ENCODE measurements at places on chromosomes 6 and 20. TPM values are rescaled to one million over a fixed set of nuclear protein-coding genes. Genes with fewer than 3 reads are reported as not detected.

Gene SYCP2
- 18.8 TPM for polyA plus RNA-seq

Gene TOP1
- 12.1 TPM for polyA plus RNA-seq

Gene ABHD16B
- polyA plus RNA-seq = 10.8 TPM

Gene LPIN3
- polyA plus RNA-seq = 9.9 TPM

Gene SEL1L2
- 9.5 TPM for polyA plus RNA-seq

Gene RSPO4
- polyA plus RNA-seq = 3.2 TPM

DNA sequence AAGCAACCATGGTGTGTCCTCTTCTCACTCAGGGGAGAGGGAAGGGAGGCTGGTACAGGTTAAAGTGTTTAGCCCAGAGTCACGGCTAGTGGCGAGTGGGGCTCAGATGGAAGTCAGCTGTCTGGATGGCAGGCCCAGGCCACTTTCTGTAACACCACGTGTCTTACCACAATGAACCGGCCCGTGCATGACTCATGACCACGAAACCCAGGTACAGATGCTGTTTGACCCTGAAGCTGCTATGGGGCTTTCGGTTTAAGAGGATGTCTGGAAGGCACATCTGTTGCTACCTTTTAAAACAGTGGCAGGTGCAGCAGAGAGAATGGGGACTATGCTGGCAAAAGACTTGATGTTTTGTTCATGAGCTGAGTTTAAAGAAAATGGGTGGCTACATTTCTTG lies 36.5 kb upstream of the MPC1 start:
- DNase-seq = no peak

DNA sequence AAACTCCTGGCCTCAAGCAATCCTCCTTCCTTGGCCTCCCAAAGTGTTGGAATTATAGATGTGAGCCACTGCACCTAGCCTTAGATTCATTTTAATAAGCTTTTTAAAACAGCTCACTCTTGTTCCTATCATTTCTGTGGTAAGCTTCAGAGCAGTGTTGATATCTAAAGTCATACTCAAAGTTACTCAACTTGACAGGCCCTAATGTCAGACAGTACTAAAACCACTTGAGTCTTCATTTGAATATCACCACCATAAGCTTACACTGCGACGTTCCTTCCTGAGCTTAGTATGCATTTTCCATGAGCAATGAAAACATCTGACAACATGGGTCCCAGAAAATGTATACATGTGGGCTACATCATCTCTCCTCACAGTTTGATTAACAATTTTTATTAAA lies 6.0 kb downstream of the FUCA2 start:
- DNase-seq = no peak

GRCh38 chr20:25310921-25311728 lies 63.2 kb downstream of the PYGB start:
- no peak for DNase-seq

DNA sequence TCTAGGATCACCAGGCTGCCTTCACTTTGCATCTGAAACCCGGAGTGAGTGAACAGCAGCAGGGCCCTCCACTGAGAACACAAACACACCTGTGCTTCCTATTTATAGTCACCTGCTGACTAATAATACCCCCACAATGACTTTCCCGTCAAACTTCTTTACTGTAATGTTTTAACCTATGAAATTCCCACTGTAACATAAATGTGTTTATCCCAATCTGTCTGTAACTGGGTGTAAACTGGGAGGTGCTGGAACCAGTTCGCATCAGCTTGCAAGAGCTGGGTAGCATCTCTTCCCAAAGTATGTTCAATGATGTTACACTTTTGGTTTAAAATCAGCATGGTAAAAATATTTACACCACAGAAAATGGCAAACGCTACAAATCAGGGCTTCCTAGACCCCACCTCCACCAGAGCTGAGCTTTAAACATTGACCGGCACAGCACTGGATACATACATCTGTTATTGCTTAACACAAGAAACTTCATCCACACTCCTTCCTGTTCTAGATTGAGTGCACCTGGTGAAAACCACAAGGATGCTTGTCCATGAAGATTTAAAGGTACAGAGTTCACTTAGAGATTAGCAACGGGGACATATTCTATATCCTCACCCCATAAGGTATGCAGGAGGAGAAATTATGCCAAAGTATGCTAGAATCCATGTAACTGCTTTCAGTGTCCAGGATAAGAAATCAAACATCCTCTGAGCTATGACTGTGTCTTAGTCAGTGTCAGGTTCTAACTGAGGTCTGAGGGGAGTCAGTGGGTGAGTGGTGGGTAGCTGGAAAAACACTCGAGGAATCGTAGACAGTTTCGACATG lies 79.0 kb downstream of the ALDH8A1 start:
- DNase-seq = no peak

GRCh38 chr6:75275067-75275466 lies 9.5 kb downstream of the TMEM30A start:
- no peak for DNase-seq

DNA sequence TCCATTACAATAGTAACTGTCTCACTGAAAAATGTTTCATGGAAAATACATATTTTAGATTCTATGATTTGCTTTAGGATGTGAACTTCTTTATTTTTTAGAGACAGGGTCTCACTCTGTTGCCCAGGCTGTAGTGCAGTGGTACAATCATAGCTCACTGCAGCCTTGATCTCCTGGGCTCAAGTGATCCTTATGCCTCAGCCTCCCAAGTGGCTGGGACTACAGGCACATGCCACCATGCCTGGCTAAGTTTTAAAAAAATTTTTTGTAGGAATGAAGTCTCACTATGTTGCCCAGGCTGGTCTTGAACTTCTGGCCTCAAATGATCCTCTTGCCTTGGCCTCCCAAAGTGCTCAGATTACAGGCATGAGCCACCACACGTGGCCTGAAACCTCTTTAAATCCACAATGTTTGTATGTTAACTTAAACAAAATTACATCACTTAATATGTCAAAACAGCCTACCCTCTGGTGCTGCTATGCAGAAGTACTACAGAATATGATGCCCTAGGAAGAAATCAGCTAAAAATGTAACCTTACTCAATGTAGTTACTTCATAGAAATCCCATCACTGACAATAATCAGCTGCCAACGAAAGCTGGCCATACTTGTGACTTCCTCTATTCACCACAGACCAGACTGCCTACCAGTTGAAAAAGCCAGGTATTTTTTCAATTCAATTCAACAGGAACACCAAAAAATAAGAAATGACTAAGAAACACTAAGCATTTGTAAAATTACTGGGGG lies 17.6 kb downstream of the EEF1A1 start:
- no peak for DNase-seq

DNA sequence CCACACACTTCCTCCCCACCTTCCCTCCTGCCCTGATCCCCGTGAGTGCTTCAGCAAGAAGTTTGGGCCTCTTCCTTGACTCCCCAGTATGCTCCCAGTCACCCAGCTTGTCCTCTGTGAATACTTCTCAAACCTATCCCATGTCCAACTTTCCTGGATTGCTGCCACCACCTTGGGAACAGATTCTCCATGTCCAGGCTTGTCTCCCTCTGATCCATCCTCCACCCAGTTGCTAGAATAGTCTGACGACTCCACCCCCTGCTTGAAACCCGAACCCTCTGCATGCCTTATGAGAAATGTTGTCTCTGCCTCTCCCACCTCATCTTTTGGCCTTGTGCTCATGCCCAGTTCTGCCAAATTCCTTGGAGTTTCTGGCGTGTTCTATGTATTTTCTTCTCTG lies 108.0 kb downstream of the PPP1R14C start:
- DNase-seq = no peak

DNA sequence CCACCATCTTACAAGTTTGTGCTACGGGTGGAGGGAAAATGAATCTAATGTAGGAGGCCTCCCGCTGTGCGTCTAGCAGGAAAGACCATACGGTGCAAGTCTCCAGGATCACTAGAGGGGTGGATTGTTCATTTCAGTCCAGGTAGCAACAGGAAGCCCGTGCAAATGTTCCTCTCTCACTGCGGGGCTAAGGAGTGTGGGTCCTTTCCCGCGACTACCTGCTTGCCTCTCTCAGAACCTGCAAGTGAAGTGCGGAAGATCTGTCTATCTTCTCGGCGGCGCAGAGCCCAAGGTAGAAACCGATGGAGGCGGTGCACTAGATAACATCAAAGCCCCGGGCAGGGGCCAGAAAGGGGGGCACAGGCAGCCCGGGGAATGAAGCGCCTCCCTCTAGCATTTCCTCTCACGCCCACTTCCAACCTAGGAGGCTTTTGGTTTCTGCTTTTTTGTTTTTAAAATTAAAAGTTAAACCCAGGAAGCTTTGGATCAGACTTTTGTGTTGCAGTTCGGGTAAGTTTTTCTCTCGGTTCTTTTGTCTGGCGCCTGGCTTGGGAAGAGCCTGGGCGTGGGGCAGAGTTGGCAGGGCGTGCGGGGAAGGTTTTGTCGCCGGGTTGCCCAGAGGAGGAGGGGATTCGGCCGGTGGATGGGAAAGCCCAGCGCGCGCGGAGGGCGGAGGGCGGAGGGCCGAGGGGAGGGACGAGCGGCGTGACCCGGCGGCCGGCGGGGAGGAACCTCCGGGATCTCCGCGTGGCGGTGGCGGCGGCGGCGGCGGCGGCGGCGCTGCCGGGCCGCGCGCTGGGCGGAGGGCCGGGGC lies 3.5 kb upstream of the HIVEP1 start:
- DNase-seq = peak; percentile 80

- DNase-seq = no peak
Measured at GRCh38 chr20:25705830-25706351, 9.2 kb upstream of the ZNF337 start.

DNA sequence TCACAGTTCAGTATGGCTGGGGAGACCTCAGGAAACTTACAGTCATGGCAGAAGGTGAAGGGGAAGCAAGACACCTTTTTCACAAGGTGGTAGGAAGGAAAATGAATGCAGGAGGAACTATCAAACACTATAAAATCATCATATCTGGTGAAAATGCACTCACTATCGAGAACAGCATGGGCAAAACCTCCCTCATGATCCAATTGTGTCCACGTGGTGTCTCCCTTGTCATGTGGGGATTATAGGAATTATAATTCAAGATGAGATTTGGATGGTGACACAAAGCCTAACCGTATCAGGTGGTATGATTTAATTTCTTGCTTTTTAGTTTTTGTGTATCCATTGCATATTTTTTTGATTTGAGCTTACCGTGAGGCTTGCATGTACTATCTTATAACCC lies 133.2 kb upstream of the SYNCRIP start:
- DNase-seq = no peak

DNA sequence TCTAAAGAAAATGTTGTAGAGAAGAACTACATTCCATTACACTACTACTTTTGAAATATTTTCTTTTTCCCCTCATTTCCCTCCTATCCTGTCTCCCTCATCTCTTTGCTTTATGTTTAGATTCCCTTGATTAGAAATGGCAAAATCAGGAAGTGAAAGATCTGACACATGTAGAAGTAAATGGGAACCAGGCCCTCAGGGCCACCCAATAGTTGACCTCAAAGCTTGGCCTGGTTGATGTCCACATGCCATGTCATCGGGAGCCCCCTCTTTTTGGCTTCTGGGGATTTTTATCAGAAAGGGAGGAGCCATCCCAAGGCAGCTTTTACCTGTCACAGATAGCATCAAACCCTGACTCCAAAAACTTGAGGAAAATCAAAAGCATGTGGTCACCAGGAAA lies 168.3 kb upstream of the ECI2 start:
- no peak for DNase-seq

DNA sequence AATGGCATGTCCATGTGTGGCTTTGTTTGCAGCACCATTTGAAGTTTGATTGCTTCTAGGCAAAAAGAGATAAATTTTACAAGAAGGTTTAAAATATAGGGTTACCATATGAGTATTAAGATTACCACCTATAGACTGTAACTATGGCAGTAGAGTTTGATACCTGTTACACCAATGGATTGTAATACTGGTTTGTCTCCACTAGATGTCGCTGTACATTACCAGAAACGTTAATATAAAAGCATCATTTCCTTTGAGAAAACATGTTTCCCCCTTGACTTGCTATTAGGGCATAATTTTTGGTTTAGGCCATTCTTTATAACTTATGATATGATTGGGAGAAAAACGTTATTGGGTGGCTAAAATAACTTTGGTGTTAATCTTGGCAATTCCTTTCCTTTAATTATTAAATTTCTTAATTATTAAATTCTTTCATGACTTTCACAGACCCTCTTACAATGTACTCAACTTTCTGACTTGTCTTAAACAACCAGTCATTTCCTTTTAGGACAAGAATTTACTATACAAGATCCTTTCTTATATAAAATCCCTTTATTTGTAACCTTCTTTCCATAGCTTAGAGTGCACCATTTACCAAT lies 42.8 kb downstream of the HLA-DPB1 start:
- DNase-seq = no peak

GRCh38 chr6:70282312-70282918 lies 20.5 kb downstream of the COL9A1 start:
- DNase-seq = no peak

GRCh38 chr20:57672164-57672563 lies 37.7 kb downstream of the PMEPA1 start:
- DNase-seq = peak; percentile 21

GRCh38 chr6:33927616-33928015 lies 123.8 kb upstream of the MLN start:
- no peak for DNase-seq

DNA sequence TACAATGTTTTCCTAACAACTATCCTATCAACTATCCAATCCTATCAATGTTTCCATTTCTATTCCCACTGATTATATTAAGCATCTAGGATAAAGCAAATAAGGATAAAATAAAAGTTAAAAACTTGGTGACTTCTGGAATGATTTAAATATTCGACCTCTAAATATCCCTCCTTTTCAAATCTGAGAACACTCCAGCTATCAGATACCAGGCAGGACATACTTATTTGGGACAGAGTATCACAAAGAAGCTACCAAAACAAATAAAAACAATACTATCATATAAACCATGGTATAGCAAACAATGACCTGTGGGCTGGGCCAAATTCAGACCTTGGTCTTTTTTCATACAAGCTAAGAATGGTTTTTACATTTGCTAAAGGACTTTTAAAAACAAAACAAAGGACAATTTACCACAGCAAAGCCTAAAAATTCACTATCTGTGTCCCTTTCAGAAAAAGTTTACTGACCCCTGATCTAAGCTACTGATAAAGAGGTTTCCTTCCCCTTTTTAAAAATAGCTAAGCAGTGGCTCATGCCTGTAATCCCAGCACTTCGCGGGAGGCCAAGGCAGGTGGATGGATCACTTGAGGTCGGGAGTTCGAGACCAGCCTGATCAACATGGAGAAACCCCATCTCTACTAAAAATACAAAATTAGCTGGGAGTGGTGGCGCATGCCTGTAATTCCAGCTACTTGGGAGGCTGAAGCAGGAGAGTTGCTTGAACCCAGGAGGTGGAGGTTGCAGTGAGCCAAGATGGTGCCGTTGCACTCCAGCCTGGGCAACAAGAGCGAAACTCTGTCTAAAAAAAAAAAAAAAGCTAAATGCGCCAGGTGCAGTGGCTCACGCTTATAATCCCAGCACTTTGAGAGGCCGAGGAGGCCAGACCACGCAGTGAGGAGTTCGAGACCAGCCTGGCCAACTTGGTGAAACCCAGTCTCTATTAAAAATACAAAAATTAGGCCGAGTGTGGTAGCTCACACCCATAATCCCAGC lies 6.0 kb downstream of the NUP153 start:
- no peak for DNase-seq

GRCh38 chr6:30508890-30509736 lies 19.8 kb downstream of the HLA-E start:
- DNase-seq = no peak

Measured in testis (tissue), 5 donors.